Stimulated activated CD8-positive, alpha-beta memory T cell treated with anti-CD3 and anti-CD28 coated beads, Interleukin-15, amount 100 ng/mL, for 48 hours (primary cell): ENCODE measurements at places on chromosomes 12 and 14.
A peak's percentile ranks its signal among the peaks of the same experiment; 100 is the strongest.

DNA sequence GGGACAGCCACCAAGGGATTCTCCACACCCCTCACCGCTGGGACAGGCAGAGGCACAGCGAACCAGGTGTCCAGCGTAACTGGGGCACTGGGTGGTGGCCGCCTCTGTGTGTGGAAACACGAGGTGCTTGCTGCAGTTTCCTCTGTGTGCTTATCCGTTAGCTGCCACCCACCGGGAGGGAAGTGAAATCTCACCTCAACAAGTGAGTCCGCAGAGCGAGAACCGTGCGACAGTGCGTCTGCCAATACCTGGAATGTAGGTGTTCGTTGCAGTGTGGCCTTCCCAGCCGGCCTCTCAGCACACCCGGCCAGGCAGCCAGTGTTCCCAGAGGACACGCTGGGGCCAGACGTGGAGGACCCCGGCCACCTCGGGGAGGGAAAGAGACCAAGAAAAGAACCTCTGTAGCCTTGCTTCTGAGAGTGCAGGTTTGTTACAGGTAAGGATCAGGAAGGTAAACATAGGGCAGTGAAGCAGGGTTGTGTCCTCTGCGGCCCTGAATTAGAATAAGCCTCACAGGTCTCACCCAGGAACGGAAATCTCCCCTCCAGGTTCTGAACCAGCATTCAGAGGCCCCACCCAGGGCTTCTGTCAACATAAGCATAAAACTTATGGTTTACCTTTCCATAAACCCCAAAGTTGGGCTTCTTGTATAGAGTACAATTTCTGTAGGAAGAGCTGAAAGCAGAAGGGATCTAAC lies 1.5 kb downstream of the BCL2L14 start:
- no peak for DNase-seq

- no peak for DNase-seq
Measured at GRCh38 chr12:51183816-51184215, 10.9 kb upstream of the TFCP2 start.

DNA sequence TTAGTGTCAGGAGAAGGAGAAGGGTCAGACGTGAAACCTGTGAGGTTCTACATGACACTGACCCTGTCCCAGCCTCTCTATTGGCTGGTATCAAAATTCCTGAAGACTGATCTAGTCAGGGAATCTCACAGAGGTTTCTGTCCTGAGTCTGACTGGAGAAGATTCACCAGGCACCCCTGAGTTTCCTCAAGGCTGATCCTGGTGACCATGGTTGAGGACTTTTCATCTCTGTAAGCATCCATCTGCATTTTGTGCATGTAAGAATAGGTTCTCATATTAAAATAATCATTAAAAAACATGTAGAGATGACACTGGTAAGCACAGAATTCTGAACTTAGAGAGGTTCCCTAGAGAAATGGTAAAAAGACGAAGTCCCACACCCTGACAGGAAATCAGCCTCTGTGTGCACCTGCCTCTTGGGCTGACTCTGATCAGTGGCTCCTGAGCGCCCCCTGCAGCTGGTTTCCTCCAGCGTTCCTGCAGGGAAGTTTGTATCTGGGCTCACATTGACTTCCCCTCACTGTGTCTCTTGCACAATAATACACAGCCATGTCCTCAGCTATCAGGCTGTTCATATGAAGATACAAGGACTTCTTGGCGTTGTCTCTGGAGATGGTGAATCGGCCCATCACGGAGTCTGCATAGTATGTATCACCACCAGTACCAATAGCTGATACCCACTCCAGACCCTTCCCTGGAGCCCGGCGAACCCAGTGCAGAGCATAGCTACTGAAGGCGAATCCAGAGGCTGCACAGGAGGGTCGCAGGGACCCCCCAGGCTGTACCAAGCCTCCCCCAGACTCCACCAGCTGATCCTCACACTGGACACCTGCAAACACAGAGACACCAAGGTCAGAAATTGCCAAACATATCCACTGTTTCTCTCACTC lies 991.9 kb downstream of the TMEM121 start:
- peak; percentile 64 for DNase-seq

- no peak for DNase-seq
Measured at GRCh38 chr12:112685321-112685720, 106.2 kb upstream of the RPH3A start.

DNA sequence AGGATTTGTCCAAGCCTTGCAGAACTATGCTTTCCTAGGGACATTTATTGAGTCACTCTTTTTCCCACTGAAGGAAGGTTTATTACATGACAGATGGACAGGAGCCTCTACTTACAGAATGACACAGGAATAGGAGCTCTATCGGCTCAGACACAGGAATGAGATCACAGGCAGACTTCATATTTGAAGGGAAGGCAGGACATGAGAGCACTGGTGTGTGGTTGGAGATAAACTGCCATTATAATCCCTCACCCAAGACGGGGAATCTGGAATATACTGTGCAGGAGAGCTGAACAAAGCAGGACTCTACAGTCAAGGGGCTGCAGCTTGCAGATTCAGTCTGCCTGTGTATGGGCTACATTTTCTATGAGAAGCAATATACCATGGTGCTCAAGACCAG lies 26.8 kb upstream of the IL22 start:
- no peak for DNase-seq

GRCh38 chr14:91090743-91091142 lies 23.1 kb upstream of the DGLUCY start:
- DNase-seq: no peak

DNA sequence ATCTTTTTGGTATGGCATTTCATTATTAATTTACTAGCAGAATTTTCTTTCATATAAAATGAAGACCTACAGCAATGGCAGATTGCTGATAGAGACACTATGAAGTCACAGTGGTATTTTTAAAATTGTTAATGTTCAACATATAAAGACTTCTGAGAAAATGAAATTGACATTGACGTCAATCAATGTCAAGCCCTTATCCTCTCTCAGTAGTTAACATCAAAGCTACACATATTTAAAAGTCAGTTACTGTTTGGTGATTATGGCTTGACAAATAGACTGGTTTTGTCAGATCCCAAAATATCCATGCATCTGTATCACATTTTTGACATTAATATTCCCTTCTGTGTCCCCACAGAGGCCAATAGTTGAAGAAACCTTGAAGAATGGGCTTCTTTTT lies 1069.1 kb upstream of the SEL1L start:
- no peak for DNase-seq

GRCh38 chr12:19596434-19597166 lies 157.3 kb downstream of the AEBP2 start:
- no peak for DNase-seq

DNA sequence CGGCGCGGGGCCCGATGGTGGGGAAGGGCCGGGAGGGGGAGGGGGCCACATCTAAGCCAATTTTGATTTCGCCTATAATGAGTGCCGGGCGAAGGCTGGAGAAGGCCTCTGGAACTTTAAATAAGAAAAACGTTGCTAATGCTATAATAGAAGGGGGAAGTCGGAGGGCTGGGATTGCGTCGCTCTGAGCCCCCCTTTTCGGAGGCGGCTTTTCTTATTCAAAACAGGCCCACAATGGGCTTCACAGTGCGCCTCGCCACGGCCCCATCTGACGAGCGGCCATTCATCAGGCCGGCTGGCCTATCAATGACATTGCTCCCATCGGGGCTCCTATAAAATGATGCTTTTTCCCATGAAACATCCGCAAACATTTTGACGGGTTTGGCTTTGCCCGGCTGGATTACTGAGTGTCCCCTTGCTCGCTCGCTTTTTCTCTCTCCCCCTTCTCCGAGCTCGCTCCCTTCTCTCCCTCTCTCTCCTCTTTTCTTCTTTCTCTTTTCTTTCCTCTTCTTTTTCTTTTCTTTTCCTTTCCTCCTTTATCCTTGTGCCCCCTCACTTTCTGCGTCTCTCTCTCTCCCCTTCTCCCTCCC lies at the start of gene RFX4:
TSS of gene RFX4 (plus strand) at position 364 of the 590 bp plus-strand sequence. CDS start 317 bp downstream, outside the sequence.
- DNase-seq: no peak

DNA sequence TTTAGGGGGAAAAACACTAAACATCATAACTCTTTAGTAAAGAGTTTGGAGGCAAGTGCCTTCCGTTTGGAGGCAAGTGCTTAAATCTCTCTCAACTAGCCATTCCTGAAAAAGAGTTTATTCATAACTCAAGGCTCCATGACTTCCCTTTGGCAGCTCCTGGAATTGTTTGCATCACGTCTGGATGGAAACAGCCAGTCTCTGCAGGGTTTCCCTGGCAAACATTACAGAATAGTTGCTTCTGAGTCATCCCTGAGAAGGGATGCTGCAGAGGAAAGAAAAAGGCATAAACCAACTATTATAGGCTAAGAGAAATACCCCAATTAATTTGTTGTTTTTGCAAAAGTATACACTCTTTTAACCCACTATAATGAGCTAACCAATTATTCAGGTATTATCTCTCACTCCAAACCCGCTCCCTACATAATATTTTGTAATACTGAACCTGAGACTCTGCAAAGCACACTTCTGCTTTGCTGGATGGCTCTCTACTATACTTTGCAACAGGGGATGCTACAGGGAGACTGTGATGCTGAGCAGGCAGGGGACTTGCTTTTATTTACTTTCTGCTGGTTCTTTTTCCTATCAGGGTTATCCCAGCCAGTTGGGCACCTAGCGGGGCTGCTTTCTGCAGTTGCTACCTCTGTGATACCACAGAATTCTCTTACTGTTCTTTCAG lies 497.7 kb downstream of the FUT8 start:
- DNase-seq: no peak

- DNase-seq: no peak
Measured at GRCh38 chr14:87566991-87567390, 426.0 kb downstream of the GALC start.

DNA sequence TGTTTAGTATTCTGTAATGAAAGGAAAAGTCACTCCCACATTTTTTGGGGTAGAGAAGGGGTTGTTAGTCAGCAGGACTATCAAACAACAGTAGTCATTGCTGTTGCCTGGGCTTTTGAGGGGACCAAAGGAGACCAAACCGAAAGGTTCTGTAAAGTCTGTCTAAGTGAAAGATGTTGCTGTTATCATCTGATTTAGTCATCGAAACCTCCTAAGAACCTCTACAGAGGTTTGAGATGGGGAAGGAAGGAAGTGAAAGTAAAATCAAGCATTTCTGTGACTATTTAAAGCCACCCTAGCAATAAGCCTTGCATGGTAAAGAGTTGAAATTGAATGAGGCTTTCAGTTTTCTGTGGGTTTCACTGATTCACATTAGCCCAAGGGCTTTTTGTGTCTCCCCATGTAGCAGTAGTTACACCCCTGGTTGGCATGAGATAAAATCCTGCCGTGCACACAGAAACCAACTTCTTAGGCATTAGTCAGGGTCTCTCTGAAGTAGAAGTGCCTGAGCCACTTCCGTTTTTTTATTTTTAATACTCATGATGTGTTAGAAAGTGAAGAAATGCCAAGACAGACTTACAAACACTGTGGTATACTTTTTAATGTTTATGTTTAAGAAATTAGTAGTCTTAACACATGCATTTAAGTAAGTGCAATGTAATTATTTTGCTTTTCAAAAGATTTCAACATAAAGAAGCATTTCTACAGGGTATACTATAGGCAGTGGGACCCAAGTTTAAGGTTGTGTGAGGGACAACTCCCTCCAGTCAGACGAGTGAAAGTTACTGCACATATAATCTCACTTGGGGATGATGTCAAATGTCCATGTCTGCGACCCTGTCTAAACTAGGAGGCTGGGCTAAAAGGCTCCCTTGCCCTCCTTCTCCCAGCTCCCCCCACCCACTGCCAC lies 50.4 kb downstream of the DYRK2 start:
- DNase-seq: peak; percentile 56

DNA sequence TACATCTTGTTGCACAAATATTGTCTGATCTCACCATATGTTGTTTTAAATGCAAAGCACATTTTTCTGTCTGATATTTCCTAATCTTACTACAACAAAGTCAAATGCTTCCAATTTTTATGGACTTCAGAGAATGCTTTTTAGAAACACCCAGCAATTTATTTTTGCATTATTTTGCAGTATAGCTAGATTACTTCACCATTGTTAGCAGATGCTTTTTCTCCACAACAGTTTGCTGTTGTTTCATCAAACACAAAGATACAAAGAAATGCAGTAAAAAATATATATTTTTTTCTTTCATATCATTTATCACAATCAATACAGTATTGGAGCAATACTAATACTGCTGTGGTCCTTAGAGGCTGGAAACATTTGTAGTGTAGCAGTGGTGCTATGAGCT lies 674.4 kb downstream of the TMTC2 start:
- no peak for DNase-seq

GRCh38 chr12:10663869-10664268 lies 10.0 kb downstream of the STYK1 start:
- DNase-seq: no peak

GRCh38 chr12:127145929-127146789 lies 1120.8 kb upstream of the TMEM132C start:
- DNase-seq: peak; percentile 71

DNA sequence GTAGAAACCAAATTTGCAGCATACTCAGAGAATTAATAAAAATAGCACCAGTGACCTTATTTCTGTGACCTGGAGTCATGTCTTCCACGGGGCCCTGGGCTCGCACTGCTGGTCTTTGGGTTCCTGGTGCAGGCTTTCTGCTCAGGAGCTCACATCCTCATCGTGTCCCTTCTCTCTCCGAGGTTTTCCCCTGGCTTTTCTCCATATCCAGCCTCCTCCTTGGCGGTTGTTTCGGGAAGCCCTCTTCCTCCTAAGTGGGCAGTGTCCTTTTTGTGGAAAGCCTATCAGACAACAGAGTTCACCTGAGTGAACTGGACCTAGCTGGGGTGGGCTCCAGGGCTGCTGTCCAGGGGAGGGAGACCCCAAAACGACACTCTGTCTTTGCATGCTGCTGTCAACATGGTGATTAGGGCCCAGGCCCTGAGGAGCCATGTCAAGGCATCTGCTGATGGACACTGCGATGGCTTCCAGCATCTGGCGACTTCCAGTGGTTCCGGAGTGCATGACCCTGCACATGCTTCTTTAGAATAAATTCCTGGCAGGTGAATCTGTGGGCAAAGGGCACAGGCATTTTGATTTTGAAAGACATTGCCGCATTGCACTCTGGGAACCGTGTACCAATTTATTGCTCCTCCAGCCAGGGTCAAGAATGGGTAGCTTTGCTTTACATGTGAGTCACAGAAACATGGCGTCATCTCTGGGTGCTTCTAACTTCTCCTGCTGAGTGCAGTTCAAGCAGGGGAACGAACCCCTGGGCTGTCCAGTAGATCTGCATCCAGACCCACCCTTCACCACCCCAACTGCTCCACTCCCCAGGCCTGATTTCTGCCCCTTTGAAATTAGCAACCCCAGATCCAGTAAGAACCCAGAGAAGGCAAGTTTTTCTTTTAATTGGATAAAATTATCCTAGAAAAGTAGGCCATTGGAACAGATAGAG lies 136.8 kb downstream of the ADGRD1 start:
- no peak for DNase-seq

DNA sequence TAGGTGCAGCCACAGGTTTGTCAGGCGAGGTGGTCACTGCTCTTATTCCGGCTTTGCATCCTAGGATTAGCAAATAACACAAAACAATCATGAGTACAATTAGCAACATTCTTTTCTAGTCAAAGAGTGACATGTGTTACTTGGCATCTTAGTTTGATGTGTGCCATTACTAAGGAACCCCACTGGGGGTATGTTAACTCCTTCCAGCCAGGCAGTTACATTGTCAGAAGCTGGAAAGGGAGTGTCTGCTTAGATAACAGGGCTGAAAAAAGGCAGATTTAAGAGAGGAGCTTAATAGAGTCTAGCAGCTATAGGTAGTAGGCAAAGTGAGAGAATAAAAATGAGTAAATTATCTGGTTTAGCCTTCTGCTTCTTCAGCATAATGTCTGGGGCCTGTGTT lies 30.5 kb upstream of the METAP2 start:
- no peak for DNase-seq
